ENCODE measurements at places on chromosomes 4 and X.
A peak's percentile ranks its signal among the peaks of the same experiment; 100 is the strongest.

DNA sequence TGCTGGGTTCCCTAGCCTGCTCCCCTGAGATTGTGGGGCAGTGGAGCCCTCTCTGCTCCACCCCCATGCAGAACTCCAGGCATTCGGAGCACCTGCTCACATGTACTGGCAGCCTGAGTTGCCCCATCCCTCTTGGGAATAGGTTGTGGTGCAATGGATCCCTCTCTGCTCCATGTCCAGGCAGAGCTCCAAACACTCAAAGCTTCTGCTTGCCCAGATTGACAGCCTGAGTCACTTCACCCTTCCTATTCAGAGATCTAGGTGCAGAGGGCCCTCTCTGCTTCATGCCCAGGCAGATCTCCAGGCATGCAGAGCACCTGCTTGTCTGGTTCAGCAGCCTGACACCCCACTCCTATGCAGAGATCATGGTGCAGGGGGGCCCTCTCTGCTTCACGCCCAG, 18.6 kb upstream of the TEX13B start:
- DNase-seq = no peak

- DNase-seq = no peak
Measured at GRCh38 chr4:127783026-127783769, 1.1 kb downstream of the HSPA4L start.

DNA sequence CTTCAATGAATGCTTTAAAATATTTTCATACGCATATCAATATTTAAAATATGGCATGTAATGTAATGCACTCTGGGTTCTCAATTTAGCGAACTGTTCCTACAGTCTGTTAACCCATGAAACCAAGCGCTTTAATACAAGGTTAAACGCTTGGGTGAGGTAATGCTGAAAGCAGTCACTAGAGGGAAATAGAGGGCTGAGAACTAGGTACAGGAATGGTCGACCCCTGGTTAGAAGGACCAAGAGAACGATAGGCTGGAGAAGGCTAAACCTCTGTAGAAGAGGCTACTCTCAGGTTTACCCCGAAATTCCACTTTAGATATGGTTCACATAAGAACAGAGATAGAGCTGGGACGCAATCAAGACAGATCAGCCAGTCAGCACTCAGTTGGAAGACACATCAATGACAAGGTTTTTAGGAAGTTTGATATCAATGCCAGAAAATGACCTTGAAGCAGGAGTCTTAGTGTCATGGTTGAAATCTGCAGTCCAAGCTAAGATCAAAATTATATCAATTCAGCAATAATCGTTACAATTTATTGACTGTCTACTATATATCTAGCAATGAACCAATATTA, 26.9 kb downstream of the ARSJ start:
- no peak for DNase-seq

DNA sequence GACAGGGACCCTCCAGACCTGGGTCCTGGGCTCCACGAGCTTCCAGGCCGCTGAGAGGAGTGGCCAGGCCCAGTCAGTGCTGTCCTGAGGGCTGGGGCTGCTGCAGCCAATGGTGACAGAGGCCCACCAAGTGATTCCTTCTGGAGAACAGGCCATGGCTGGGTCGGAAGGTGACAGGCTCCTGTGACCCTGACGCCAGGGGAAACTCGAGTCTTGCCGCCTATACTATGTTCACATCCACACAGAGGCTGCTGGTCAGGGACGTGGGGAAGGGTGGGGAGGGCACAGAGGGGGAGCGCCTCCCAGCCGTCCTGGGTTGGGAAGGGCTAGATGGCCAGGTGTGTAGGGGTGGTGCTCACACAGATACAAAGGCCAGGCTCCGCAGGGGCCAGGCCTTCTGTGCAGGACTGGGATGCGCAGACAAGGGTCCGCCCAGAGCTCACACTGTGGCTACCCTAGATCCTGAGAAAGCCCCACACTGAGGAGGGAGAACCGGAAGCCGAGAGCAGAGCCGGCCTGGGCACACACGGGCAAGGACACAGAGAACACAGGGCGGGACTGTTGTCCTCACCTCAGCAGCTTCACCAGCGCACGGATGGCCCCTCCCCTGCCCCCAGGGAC, 81.4 kb downstream of the HTRA3 start:
- DNase-seq = no peak

DNA sequence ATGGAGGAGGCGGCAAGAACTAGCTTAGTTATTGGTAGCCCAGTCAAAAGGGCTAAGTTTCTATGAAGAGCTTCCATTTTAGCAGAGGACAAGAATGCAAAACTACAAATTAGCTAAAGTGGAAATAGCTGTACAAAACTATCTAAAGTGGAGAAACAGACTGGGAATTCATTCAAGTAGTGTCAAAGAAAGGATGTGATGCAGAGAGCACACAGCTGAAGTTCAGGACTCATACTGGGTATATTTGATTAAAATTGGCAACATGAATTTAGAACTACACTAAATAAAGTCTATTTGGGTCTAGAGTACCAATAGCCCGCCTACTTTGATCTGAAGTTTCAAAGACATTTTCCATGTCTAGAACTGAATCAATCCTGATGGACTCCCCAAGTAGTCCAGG, 33.1 kb upstream of the GNRHR start:
- no peak for DNase-seq

GRCh38 chr4:8702020-8702495, 109.5 kb downstream of the CPZ start:
- no peak for DNase-seq

DNA sequence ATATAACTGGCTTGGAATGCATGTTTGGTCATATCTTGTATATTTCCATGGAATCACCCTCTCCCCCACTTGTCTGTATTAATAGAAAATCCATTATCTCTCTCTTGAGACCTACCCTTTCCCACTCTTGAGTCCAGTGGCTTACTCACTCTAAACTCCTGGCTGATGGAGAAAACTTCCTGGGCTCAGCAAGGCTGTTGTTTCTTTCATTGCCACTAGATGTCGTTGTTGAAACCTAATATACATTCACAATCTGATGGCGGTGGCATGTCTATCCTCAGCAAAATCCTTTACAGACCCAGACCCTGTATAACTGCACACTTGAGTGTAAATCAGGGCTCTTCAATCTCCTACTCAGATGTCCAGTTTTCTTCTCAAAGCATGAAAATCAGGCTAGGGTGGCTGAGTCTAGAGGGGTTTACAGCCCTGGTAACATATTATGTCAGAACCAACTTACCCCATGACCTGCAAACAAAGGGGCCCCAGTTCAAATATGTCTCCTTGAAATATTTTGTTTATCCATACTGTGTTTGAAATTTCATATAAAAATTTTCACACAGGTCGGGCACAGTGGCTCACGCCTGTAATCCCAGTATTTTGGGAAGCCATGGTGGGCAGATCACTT, 70.0 kb upstream of the FAM241A start:
- peak; percentile 30 for DNase-seq

DNA sequence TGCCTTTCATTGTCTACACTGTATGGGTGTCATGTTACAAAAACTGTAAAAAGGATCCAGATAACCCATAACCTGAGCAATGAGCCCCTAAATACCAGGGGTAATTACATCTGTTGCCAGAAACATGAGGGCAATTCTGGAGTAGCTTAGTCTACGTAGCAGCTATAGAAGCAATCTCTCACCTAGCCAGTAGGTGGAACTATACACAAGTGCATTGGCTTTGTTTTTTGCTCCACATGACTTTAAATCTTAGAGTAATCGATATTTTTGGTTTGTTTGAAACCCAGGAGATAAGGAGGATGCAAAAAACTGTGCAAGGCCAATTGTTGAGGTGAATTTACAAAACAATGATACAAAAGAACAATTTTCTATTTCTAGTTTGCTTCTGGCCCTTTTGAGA, 57.5 kb downstream of the GPR82 start:
- DNase-seq = no peak

GRCh38 chrX:154714925-154715324, 36.0 kb downstream of the GAB3 start:
- peak; percentile 45 for DNase-seq

GRCh38 chr4:78297116-78297800, 240.1 kb downstream of the FRAS1 start:
- DNase-seq = no peak

DNA sequence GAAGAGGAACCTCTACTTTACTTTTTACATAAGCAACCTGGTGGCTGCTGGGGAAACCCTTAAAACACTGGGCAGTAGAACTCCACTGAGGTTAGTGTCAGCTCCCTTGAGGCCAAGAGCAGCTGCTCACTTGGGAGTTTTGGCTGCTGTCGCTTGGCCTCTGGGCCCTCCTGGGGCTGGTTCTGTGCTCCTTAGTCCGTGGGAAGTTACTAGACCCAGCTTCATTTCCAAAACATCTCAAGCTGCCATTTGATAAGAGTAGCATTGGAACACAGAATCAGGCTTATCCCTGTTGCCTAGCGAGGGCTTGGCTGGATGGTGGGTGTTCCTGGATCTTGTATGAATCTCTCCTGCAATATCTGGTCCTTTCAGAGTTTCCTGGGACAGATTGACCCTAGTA, 26.1 kb downstream of the RNF4 start:
- no peak for DNase-seq

GRCh38 chr4:183508697-183509335, 4.0 kb downstream of the ING2 start:
- DNase-seq = no peak

DNA sequence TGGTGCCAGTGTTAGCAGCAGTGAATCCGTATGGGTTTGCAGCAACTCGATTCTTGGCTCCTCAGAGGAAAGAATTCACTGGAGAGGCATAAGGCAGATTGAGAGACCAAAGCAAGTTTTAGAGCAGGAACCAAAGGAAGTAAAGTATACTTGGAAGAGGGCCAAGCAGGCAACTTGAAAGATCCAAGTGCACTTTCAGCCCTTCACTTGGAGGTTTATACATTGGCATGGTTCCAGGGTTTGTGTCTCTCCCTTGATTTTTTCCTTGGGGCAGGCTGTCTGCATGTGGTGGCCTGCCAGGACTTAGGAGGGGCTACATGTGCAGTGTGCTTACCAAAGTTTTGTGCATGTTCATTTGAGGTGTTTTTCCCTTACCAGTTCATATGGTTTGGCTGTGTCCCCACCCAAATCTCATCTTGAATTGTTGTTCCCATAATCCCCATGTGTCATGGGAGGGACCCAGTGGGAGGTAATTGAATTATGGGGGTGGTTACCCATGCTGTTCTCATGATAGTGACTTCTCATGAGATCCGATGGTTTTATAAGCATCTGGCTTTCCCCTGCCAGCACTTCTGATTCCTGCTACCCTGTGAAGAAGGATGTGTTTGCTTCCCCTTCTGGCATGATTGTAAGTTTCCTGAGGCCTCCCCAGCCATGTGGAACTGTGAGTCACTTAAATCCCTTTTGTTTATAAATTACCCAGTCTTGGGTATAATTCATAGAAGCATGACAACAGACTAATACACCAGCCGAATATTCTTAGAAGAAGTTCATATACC, 86.2 kb upstream of the TSPAN5 start:
- DNase-seq = no peak

Measured in activated CD4-positive, alpha-beta T cell treated with anti-CD3 and anti-CD28 coated beads, Interleukin-2, amount 50 U/mL, for 48 hours (primary cell).